ENCODE measurements at places on chromosomes 1 and 21. TPM values are rescaled to one million over a fixed set of nuclear protein-coding genes. Genes with fewer than 3 reads are reported as not detected.
A peak's percentile ranks its signal among the peaks of the same experiment; 100 is the strongest.

GRCh38 chr1:171019971-171020370 is 70.7 kb upstream of the FMO3 start:
- DNase-seq, result no peak

DNA sequence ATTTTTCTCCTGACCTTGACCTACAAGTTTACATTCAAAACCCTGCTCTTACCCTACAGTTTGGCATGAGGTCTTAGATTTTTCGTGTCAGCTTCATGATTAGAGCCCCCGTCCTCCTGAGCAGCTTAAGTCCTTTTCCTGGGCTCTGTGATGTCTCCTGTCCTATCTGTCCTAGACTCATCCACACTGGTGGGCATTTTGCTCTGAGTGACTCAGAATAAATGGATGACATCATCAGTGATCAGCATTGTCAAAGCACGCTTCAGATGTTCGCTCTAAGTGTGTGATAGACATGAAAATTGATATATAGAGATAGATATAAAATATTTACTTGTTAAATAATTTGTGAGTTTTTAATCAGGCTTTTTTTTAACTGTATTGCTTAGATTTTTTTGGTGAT is 21.8 kb downstream of the RGS13 start:
- DNase-seq, result no peak

Gene PAQR6
- total RNA-seq, result 0.47 TPM

- peak; percentile 37 for DNase-seq
Observed at GRCh38 chr1:48817505-48818114, 40.9 kb upstream of the BEND5 start.

DNA sequence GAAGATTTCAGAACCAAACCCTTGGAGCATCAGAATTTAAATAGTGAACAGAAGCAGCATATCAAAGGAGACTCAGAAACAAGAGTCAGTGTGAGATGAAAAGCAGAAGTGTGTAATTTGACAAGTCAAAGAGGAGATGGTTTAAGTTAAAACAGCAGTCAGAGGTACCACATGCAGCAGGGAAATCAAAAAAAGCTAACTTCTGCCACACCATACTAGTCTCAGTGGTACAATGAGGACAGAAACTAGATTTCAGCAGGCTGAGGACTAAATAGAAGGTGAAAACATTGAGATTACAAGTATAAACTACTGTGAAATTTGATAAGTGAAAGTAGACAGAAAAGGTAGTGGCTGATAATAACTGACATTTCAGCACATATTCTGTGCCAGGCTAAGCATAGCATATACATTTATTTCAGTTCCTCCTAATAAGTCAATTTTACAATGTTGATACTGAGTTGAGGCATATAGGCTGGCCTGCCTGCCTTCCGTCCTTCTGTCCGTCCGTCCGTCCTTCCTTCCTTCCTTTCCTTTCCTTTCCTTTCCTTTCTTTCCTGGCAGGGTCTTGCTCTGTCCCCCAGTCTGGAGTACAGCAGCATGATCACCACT is 12.6 kb downstream of the SUCO start:
- no peak for DNase-seq

DNA sequence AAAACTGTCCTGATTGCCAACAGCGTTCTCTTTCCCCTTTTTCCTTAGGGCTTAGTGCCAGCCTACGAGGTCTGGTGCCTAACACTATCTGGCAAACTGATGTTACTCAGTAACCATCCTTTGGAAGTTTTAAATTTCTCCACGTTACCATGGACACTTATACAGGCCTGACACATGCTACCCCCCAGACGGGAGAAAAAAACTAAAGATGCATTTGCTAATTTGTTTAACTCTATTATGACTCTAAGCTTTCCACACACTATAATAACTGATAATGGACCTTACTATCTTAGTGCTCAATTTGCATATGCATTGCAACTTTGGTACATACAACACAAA is 36.8 kb downstream of the CLCA1 start:
- DNase-seq, result no peak

Gene PDZK1
- 0.16 TPM for total RNA-seq

Gene CASQ1
- total RNA-seq, result 39.2 TPM

DNA sequence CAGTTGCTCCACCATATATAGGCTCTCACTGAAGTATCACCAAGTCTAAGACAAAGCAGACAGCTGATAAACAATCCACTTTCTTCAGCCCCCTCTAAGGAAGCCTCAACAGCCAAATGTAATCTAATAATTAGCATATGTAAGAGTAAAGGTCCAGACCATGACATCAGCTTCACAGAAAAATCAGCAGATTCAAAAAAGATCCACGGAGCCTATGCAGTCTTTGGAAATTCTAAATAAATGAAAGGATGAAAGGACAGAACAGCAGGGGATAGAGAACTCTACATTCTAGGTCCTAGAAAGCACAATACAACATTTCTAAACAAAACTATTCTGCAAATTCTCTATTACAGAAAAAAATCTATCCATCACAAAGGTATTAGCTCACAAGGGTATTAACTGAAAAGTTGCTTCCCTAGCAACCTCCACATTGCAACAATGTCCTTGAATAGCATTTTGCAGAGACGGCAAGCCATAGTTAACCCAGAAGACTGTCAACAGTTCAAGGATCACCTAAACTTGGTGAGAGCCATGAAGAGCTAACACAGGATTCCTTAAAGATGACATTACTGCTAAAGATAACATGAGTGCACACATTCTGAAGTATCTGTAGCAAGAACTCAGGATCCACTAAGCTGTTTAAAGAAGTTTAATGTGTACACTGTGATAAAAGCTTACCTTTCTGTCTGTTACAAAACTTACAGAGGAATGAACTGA is 74.3 kb downstream of the SIPA1L2 start:
- DNase-seq, result no peak

DNA sequence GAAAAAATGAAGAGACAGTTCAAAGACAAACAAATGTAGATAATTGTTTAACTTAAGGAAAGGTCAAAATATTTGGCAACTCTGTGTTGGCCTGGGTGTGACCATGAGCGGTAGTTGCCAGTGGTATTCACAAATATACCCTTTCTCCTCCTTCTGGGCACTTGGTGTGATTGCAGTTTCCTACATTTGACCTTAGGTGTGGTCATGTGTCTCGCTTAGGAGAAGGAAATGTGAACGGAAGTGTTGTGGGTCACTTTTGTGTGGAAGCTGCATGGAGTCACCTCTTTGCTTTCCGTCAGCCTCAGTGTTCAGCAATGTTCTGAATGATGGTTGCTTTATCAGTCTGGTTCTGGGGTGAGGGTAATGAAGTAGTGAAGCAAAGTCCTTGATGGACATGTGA is 3.4 kb upstream of the PCSK9 start:
- no peak for DNase-seq

Gene TESK2
- 1.4 TPM for total RNA-seq

DNA sequence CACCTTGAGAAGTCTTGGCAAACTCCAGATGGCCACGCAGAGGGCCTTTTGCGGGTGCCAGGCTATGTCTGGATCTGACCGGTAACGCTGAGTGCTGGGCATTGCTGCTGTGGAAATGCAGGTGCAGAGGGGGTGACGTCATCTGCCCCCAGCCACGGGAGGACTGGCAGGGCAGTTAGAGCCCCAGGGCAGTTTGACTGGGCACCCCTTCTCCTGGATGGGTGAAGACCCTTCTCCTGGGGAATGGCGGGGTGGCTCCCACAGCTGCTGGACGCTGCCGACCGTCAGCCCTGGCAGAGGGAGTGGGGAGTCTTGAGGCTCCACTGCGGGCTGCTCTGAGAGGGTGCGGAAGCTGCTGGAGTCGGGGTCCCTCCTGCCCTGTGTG is 12.6 kb upstream of the EDN2 start:
- peak; percentile 32 for DNase-seq

- DNase-seq, result no peak
Observed at GRCh38 chr1:221415651-221416050, 326.2 kb downstream of the DUSP10 start.

Gene ZSWIM5
- total RNA-seq, result 0.93 TPM

DNA sequence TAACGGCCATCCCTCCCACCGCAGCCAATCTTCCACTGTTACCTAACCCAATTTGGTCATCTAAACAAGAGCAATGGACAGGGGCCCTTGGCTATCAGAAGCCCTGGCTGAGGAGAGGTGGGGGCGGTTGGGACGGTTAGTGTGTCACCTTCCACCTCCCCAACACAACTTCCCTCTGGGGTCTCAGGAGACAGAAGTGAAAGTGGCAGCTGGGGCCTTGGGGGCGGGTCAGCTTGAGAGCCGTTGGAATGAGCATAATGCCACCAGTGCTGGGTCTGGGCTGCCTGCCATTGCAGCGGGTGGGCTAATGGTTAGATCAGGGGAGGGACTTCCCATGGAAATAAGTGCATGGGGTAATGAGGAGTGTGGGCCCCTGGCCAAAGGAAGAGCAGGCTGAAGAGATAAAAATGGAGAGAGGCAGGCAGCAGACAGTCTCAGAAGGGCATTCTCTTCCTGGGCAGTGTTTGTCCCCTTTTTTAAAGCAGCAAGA is 7.9 kb downstream of the MEF2D start:
- DNase-seq, result peak; percentile 61

- no peak for DNase-seq
Observed at GRCh38 chr1:168135116-168135920, 1.4 kb downstream of the GPR161 start.

GRCh38 chr21:41497008-41497407 is 10.9 kb downstream of the TMPRSS2 start:
- DNase-seq, result no peak

Gene TMEM52
- 0.47 TPM for total RNA-seq

DNA sequence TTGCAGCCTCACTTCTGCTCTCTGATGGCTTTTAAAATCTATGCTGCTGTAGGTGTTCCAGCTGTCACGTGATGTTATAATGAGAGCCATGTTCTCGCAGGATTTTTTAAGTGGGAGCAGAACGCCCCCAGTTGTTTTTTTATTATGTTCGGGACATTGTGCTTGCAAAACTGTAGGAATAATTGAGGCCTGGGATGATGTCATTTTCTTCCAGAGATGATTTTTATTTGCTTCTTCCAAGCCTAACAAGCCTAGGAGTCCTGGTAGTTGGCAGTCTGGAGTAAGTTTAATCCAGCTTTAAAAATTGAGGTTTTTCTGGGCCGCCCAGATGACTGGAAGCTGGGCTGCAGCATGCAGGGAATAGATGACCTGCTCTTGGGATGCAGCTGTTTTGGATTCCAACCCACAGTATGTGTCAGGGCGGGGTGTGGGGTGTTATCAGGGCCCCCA is 34.6 kb upstream of the CHIT1 start:
- DNase-seq, result no peak

Gene TINAGL1
- total RNA-seq, result 223 TPM

GRCh38 chr1:106889059-106889458 is 167.4 kb upstream of the PRMT6 start:
- DNase-seq, result no peak

DNA sequence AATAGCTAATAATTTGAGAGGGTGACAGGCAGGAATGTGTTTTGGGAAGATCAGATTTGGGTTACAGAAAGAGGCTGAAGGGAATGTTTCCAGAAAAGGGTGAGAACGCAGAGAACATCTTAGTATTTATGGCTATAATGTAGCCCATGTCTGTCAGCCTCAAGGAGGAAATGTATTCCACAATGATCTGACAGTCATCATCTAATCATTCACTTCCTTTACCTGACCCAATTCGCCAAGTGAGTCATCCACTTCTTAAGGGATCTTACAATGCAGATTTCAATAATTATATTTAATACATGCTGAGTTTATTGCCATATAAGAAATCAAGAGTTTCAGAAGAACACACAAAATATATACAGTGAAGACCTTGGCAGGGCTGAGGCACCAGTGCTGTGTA is 10.8 kb downstream of the TRIM45 start:
- DNase-seq, result no peak

GRCh38 chr21:14454016-14455009 is 71.4 kb upstream of the HSPA13 start:
- DNase-seq, result no peak

Gene PLEKHA6
- 28.8 TPM for total RNA-seq

Gene F11R
- 8.3 TPM for total RNA-seq

DNA sequence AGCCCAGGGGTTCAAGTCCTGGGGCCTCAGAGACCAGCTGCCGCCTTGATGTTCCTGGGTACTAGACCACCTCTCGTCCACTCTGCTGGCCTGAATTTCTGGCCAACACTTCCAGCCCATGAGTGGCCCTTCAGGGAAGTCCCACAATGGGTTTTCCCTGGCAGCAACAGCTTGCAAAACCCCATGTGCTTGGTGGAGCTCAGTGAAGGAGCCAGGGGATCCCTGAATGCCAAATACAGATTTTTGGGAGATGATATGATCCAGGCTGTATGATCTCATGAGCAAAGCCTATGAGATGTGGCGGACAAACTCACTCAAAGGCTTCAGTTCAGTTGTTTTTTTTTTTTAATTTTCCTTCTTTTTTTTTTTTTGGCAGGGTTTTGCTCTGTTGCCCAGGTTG is 9.6 kb upstream of the RASSF5 start:
- DNase-seq, result no peak

DNA sequence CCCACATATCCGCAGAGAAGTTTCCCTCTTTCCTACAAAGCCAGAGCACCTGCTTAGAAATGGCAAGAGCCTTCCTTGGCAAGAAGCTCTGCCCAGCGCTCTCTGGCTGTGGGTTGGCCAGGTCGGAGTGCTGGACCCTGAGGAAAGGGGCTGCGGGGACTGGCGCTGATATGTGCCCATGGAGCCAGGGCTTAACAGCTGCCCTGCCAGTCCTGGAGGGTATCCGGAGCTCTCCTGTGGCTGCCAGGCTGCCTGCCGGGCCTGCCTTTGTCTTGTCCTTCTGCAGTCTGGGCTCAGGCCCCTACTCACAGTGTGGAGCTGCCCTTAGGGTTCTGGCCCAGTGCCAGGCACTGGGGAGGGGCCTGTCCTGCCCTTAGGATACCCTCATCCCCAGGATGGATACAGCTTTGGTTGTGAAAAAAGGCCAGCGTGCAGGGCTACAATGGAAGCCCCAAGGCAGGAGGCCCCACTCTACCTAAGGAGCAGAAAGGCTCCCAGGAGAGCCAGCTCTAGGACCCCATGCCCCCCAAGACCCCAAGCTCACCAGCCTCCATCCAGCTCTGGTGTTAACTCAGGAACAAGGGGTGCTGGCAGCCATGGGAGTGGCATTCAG is 43.4 kb downstream of the KIAA1614 start:
- no peak for DNase-seq

DNA sequence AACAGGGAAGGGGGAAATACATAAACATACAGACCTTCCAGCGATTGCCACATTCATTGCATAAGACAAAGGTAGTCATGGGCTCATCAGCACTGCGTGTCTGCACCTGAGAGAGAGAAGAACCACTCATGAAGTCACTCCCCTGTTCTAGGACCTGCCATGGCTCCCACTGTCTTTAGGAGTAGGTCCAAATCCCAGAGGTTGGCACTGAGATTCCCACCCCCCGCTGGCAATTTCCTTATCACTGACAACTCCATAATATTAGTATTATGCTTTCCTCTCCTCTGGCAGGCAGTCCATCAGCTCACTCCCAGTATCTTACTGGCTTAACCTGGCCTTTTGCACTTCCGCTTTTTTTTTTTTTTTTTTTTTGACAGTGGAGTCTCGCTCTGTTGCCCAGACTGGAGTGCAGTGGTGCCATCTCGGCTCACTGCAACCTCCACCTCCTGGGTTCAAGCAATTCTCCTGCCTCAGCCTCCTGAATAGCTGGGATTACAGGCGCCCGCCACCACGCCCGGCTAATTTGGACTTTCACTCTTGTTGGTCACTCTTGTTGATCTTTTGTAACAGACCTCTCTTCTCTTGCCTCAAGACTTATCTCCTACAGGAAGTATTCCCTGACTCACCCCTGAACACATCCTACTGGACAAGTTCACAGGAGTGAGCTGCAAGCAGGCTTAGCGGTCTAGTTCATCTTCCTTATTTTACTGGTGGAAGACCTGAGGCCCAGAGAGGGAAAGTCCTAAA is 14.8 kb upstream of the ZNF436 start:
- no peak for DNase-seq
